Activated T-helper 1 cell treated with anti-CD3 and anti-CD28 coated beads, Interleukin-2, amount 50 U/mL, for 16 hours (primary cell): ENCODE measurements at places on chromosomes 2 and 18.

DNA sequence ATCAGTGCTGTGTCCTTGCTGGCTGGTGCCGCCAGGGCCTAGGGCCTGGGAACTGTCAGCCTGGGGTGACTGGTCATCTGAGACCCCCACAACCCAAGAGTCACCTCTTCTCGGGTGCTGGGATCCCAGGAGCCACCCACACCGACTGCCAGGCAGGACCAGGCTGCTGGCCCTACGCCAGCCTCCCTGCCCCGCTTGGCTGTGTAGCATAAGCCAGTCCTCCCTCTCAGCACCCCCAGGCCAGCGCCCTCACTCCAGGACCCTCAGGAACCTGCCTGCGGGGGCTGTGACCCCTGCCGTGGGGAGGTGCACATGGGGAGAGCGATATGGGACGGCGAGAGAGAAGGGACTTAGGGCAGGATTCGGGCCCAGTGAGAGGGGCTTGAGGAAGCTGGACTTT, 9.5 kb downstream of the ARHGEF4 start:
- no peak for DNase-seq

DNA sequence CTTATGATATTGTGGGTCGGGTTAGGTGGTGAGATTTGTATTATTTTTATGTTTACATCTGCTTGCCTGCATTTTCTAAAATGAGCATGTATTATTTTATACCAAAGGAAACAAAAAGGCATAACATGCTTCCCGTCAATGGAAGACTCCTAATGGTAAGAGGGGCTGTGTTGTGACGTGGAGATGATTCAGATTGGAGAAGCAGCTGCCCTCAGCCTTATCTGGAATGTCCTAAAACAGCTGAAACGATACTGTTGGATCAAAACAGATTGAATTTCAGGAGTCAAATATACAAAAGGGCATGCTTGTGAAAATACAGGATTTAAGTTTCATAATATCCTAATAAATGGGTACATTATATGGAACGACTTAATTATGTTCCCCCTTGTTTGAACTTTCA, 19.0 kb downstream of the DGKD start:
- no peak for DNase-seq

GRCh38 chr18:79515331-79515730, 119.6 kb downstream of the NFATC1 start:
- DNase-seq = no peak

GRCh38 chr2:113700186-113700841, 56.1 kb downstream of the SLC35F5 start:
- DNase-seq = no peak

DNA sequence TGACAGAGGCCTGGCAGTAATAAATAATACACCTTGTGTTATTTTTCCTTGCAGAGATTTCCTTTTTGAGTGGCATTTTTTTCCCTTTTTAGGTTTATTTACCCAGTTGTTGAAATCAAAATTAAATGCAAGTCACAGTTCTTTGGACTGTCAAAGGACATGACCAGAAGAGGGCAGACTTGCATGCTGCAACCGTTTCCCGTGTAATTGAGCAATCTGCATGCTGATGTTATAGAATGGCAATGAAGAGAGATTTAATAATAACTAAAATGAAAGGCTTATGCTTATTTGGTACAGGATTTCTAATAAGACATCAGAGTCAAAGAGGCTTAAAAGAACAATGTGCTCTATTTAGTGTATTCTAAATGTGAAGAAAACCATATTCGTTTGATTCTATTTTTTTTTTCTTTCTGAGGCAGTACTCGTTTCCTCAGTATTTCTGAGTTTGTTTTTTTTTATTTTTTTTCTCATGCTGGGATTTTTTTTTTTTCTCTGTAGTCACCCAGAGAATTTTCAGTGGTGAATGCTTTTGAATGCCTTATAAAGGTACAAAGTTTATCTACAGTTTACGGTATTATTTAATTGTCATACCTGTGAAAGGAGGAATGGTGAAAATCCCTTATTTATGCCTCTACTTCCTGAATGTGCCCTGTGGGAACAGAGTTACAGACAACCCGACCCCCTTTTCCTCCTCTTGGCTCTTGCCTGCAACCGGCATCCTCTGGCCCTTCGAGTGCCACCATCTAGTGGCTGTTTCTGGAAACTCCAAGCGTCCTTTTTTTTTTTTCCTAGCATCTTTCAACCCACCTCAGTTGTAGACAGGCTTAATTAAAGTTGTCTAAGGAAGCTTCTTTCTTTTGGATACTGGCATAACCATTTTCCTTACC, 368.5 kb downstream of the LRRTM1 start:
- no peak for DNase-seq
